ENCODE measurements at places on chromosomes 5 and 9.

DNA sequence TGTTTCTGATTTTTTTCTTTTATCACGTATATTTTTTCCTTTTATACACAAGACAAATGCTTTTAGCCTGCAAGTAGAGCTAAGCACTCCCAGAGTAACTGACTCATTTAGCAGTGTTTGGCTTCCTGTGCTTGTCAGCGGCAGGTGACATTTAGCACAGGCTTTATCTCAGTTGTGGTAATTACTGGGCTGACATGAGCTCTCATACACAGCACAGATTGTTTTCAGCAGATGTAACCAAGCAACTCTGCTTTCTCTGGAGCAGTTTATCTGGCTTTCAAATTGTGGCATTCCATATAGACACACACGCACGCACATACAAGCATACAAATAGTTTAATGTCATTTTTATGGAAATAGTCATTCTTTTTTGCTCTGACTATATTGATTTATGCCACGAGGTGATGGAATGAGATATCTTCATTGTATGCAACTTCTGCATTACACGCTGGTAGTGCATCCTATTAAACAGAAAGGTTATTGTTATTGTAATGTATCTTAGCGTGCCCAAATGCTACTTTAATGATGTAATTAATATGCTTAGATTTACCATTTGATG, 379.0 kb upstream of the GRAMD2B start:
- no peak for DNase-seq

GRCh38 chr5:108672639-108673038, 75.1 kb upstream of the FER start:
- DNase-seq: no peak

DNA sequence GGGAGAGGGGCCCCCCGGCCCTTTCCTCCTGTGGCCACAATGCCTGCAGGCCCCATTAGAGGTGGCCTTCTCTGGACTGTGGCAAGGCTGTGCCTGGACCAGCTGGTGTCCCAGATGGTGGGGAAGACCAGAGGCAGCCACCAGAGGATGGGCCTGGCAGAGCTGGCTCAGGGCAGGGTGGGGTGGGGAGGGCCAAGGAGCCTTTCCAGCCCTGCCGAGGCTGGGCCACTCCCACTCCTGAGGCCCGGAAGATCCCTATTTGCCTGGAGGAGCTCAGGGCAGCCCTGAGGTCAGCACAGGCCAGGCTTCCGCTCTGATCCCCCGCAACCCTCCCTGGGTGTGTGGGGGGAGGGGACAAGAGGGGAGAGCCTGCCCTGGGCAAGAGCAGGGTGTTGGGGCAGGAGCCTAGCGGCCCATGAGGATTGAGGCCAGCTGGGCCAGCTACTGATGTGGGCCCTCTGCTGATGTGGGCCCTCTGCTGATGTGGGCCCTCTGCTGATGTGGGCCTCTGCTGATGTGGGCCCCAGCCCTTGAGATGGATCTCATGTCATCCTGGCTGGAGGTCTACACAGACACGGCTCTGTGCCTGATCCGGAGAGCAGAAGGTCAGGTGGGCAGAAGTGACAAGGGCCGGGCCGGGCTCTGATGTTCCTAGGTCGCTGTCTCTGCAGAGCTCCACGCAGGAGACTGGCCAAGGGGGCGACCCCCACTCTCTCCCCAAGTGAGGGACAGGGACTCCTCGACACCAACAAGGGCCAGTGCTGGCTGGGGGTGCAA, 6.0 kb downstream of the MRPS2 start:
- no peak for DNase-seq

GRCh38 chr5:180299526-180299925, 7.6 kb upstream of the MAPK9 start:
- no peak for DNase-seq

DNA sequence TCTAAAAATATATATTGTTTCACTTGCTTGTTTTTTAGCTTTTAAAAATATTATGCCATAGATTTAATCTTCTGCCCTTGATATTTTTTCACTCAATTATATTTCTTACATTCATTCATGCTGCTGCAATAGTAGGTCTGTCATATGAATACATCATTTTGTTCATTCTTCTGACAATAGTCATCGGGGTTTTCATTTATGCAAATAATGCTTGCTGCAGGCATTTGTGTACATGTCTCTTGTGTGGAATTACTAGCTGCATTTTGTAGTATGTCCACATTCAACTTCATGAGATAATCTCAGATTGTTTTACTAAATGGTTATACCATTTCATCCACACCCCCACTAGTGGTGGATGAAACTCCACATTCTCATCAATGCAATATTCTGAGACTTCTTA, 5.3 kb upstream of the PLPP1 start:
- no peak for DNase-seq

DNA sequence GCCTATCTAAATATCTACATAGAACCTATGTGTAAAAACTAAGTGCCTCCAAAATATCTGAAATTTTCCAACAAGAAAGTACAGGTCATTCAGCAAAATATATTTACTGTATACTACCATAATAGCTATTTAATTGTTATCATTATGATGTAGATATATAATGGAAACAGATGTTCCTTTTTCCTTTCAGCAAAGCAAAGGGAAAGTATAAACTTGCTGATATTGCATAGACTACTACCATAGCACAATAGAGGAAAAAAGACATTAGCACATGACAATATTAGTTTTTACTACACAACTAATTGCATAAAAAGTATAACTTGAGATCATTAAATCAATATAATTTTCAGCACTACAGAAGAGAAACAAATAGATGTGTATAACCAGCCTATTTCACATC, 14.9 kb downstream of the NR2F1-AS1 start:
- DNase-seq: no peak

GRCh38 chr5:138138949-138139780, at the start of gene NME5:
TSS of gene NME5 (minus strand) at chr5:138139428. CDS start at chr5:138138780, 648 bp downstream.
- no peak for DNase-seq
